H1 (cell line): ENCODE measurements at places on chromosomes 4 and X.

GRCh38 chr4:77911842-77912450, 49.3 kb downstream of the MRPL1 start:
- DNase-seq, result no peak

GRCh38 chr4:54274795-54275665, 45.9 kb downstream of the PDGFRA start:
- no peak for DNase-seq

DNA sequence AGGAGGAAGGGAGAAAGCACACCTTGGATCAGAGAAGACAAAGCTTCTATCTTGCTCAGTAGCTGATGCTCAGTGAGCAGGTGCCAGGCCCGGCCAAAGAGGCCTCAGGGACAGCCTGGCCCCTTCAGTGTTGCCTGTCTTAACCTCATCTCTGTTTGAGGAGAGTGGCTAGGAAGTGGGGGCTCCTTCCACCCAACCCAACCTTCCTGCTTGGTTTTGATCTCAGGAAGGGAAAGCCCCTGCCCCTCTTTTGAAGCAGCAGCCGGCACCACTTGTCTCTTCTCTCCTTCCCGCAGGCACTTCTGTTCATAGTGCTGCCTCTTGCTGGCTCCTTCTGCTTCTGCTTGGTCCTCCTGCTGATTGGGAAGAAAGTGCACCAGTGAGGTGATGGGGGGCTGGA, 2.4 kb upstream of the AFF2 start:
- DNase-seq, result no peak

DNA sequence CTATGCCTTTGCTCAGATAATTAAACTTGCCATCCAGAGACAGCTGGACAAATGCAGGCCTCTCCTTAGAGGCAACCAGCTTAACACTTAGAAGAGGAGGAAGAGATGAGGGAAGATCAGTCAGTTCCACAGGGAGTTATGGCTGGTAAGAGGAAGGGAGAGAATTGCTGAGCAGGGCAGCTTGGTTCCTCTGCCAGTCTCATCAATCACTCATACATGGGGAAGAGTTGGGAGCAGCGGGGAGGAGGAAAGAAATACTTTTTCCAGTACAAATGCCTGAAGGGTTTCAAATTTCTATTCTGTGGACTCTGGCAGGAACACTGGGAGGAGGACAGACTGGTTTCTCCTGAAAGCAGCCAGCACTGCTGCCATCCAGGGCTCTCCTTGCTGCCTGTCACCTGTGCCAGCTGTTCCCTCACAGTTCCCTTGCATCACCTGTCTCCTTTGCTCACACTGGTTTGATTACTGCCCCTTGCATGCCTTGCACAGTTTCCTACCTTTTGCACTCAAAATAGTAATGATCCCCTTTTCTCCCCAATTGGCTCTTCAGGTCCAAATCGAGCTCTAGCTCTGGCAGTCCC, 59.5 kb downstream of the PGRMC2 start:
- DNase-seq, result no peak

DNA sequence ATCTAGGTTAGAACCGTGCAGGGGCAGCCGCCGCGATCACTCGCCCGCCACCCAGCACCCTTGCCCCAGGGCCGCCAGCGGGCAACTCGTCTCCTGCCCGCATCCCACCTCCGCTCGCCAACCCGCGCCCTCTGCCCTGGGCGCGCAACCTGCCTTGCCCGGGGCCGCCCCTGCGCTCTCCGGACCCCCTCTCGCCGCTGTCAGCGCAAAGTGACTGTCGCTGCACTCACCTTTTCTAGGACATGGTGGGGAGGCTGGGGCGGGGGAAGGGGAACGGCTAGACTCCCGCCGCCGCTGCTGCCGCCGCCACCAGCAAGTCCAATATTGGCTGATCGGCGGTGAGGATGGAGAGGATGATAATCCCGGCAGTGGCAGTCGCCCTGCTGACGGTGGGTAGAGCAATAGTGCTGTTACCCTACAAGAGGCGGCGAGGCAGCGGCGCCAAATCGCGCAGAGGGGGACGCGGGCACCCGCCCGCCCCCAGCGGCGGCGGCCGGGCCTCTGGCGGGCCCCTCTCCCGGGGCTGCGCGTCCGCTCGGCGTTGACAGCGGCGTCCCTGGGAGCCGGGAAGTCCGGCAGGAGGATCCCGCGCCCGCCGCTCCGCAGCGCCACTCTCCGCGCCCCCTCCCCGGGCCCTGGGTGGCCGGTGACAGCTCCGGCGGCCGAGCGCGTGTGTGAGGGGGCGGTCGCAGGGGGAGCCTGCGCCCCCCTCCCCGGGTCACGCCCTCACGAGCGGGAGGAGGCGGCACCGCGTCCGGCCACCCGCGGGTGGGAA, 2.3 kb upstream of the NR3C2 start:
- DNase-seq, result peak; percentile 71

GRCh38 chrX:109952985-109953905, 49.7 kb upstream of the TMEM164 start:
- no peak for DNase-seq

GRCh38 chrX:37678574-37678973, 7.0 kb upstream of the XK start:
- no peak for DNase-seq

DNA sequence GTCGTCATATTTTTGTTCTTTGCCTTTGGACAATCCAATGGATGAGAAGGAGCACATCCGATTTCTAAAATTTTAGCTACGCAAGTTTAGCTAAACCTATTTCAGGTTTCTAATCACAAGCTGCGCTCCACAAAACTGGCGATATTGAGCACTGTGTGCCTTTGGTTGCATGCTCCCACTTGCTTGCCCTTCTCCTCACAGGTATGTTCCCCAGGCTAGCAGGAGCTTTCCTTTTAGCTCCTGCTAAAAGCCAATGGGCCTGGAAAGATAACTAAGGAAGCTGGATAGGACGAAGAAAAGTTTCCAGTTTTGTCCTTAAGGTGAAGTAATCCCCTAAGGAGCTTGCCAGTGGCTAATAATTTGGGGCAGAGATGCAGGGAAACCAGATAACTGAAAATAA, 975.2 kb downstream of the FSTL5 start:
- DNase-seq, result no peak

- no peak for DNase-seq
Measured at GRCh38 chr4:15400981-15401671, 26.7 kb upstream of the C1QTNF7 start.

- no peak for DNase-seq
Measured at GRCh38 chr4:147307896-147308674, 172.8 kb upstream of the EDNRA start.

- DNase-seq, result no peak
Measured at GRCh38 chr4:152864361-152864760, 71.8 kb upstream of the FHDC1 start.

DNA sequence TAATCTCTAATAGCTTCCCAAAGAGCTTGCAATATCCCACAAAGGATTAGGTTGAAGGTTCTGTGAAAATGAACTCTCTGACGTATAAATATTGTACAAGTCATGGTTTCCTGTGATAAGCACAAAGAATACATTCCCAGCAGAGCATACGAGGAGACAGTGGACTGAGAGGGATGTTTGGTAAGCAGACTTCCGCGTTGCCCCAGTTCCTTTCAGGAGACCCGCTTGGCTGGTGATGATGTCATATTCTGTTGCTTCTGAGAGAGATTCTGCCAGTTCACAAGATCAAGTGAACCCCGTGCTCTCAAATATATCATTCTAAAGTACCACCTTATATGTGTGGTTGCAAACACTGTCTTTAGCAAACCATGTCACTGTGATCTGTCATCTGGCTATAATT, 323.9 kb upstream of the CASK start:
- DNase-seq, result no peak
